ENCODE measurements at places on chromosomes 11 and 22.

DNA sequence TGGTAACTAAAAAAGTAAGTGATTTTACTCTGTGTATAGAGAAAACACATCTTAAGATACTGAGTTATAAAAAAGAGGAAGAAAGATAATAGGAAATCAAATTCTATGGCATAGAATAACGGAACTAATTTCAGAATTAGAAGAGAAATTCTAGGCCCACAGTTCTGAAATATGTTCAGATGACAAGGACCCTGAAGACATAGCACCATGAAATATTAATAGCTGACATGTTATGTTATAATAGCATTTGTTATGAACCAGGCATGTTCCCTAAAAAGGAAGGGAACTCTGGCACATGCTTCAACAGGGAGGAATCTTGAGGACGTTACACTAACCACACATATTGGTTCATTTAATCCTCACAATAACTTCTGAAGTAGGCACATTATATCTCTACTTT, 32.7 kb downstream of the PRDM10 start:
- H3K36me3 ChIP-seq = no peaks in the 10 kb centered on the region
- DNase-seq = no peak
- H3K27me3 ChIP-seq = no peaks in the 10 kb centered on the region
- no peak overlapping the region for H3K4me3 ChIP-seq
- no peaks in the 10 kb centered on the region for H3K4me1 ChIP-seq

DNA sequence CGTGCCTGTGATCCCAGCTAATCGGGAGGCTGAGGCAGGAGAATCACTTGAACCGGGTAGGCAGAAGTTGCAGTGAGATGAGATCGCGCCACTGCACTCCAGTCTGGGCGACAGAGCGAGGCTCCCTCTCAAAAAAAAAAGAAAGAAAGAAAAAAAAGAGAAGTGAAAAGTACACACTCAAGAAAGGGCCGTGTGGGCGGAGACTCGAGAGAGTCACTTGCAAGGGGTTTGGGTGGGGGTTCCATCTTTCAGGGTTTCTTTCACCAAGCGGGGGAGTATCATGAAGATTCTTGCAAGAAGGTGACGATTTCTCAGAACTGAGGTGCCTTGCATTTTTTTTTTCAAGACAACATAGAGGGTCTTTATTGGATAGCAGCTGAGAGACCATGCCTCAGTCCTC, 4.0 kb upstream of the IFITM5 start:
- H3K4me1 ChIP-seq = no peaks in the 10 kb centered on the region
- H3K27me3 ChIP-seq = no peaks in the 10 kb centered on the region
- H3K27ac ChIP-seq = no peak overlapping the region
- DNase-seq = no peak

GRCh38 chr11:93072229-93072914, 102.9 kb downstream of the MTNR1B start:
- H3K27ac ChIP-seq = no peak overlapping the region
- no peaks in the 10 kb centered on the region for H3K27me3 ChIP-seq
- H3K4me3 ChIP-seq = no peak overlapping the region
- H3K36me3 ChIP-seq = no peaks in the 10 kb centered on the region
- H3K4me1 ChIP-seq = no peaks in the 10 kb centered on the region
- DNase-seq = no peak

DNA sequence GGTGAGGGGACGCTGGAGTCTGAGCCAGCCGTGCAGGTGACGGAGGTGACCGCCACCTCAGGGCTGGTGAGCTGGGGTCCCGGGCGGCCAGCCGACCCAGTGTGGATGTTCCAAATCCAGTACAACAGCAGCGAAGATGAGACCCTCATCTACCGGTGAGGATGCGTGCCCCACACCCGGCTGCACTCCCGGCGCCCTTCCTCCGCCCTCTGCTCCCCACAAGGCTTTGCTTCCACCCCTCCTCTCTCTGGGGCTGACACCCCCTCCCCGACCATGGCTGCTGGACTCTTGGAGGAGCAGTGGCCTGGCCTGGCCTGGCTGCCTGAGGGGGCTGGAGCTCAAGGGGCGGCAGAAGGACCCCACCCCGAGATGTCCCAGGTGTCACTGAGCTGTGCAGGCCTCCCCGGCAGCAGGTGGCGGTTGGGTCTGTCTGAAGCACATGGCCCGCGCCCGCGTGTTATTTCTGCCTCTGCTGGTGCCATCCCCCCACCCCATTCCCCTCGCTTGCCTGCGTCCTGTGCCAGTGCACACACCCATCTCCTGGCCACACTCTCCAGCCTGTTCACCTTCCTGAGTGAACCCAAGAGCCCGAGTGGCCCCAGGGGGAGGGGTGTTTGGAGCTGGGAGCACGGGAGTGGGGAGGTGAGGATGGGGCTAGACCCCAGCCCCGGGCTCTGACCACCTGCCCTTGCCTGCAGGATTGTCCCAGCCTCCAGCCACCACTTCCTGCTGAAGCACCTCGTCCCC, 2.2 kb downstream of the LRFN4 start:
- H3K4me1 ChIP-seq = peaks cover 4% of the 10 kb centered on the region
- no peak overlapping the region for H3K4me3 ChIP-seq
- H3K27ac ChIP-seq = no peak overlapping the region
- H3K27me3 ChIP-seq = no peaks in the 10 kb centered on the region

DNA sequence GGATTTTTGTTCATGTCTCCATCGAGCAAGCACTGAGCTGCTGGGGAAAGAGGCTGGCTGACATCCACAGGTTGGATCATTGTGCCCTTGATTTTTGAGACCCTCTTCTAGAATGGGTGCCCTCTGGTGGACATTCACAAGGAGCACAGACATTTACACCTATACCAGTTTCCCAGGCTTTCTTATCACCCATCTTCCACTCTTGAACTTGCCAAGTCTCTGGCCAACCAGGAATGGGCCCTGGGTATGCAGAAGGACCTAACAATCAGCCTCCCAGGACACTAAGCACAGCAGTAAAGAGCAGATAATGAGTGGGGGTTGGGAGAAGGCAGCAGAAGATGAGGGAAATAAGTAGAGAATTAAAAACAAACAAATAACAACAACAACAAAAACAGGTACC, 5.7 kb upstream of the INTS4 start:
- no peaks in the 10 kb centered on the region for H3K36me3 ChIP-seq
- DNase-seq = no peak
- H3K4me1 ChIP-seq = no peaks in the 10 kb centered on the region
- H3K27ac ChIP-seq = no peak overlapping the region
- no peak overlapping the region for H3K4me3 ChIP-seq

- DNase-seq = no peak
- no peak overlapping the region for H3K27ac ChIP-seq
- peaks cover 26% of the 10 kb centered on the region for H3K4me1 ChIP-seq
- H3K36me3 ChIP-seq = peaks cover 13% of the 10 kb centered on the region
- H3K27me3 ChIP-seq = no peaks in the 10 kb centered on the region
Observed at GRCh38 chr11:66467034-66467659, 442 bp downstream of the PELI3 start.

- H3K4me3 ChIP-seq = no peak overlapping the region
- no peaks in the 10 kb centered on the region for H3K27me3 ChIP-seq
- no peaks in the 10 kb centered on the region for H3K36me3 ChIP-seq
- H3K4me1 ChIP-seq = no peaks in the 10 kb centered on the region
- no peak for DNase-seq
Observed at GRCh38 chr11:117959438-117960149, 26.6 kb upstream of the IL10RA start.

DNA sequence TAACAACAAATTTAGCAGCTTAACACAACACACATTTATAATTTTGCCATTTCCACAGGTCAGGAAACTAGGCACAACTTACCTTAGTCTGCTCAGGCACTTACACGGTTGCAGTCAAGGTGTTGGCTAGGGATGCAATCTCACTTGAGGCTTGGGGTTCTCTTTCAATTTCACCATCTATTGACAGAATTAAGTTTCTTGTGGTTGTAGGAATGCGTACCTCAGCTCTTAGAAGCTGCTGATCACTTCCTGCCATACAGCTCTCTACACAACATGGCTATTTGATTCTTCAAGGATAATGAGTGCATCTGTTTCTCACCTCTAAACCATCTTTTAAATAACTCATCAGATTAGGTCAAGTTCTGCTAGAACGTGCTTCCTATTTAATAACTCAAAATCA, 968.1 kb downstream of the LRRC4C start:
- no peaks in the 10 kb centered on the region for H3K4me1 ChIP-seq
- no peaks in the 10 kb centered on the region for H3K27me3 ChIP-seq
- no peak overlapping the region for H3K4me3 ChIP-seq
- no peak for DNase-seq
- no peak overlapping the region for H3K27ac ChIP-seq
- H3K36me3 ChIP-seq = no peaks in the 10 kb centered on the region

GRCh38 chr11:116731097-116731761, 41.6 kb downstream of the BUD13 start:
- H3K4me3 ChIP-seq = no peak overlapping the region
- no peak for DNase-seq
- H3K27me3 ChIP-seq = no peaks in the 10 kb centered on the region
- no peaks in the 10 kb centered on the region for H3K4me1 ChIP-seq
- H3K27ac ChIP-seq = no peak overlapping the region

DNA sequence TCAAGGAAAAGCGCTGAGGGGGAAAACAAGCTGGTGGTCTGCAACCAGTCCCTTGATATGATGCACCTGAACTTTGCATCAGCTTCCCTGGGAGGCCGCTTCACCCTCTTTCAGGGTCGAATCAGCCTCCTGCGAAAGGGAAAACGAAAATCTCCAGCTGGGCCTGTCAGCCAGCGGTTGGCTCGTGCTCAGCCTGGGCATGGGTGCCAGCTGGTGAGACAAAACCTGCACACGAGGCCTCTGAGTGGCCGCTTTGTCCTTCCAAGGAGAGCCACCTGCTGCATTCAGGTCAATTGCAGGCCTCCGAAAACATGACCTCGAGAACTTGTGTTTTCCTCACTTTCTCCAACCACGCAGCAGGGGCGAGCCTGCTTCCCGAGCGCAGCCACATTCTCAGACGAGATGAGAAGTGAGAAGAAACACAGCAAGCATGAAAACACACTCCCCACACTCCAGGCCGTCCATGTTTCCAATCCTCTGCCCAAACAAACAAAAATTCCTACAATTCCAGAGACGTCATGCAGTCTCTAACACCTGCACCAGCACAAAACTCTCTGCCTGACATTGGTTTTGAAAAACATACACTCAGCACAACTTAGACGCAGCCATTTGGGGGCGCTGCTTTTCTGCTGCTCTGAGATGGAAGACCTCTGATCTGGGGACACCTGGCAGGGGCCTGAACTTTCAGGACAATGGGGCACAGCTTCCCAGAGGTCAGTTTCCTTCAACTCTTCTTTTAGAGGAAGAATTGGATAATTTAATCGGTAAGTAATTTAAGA, 77.1 kb downstream of the DHCR7 start:
- DNase-seq = no peak
- no peaks in the 10 kb centered on the region for H3K36me3 ChIP-seq
- H3K27me3 ChIP-seq = no peaks in the 10 kb centered on the region
- no peak overlapping the region for H3K4me3 ChIP-seq
- no peaks in the 10 kb centered on the region for H3K4me1 ChIP-seq

GRCh38 chr11:65014726-65015227, 817 bp downstream of the ARL2 start:
- H3K4me1 ChIP-seq = peaks cover 12% of the 10 kb centered on the region
- no peaks in the 10 kb centered on the region for H3K27me3 ChIP-seq
- H3K36me3 ChIP-seq = peaks cover 8% of the 10 kb centered on the region
- H3K27ac ChIP-seq = peak overlapping the region; percentile 100

- no peaks in the 10 kb centered on the region for H3K27me3 ChIP-seq
- H3K27ac ChIP-seq = no peak overlapping the region
- H3K4me3 ChIP-seq = no peak overlapping the region
- DNase-seq = no peak
- no peaks in the 10 kb centered on the region for H3K36me3 ChIP-seq
Observed at GRCh38 chr11:29483831-29484230, 533.0 kb downstream of the KCNA4 start.

GRCh38 chr11:45021692-45022141, 71.0 kb upstream of the TP53I11 start:
- H3K36me3 ChIP-seq = no peaks in the 10 kb centered on the region
- peaks cover 29% of the 10 kb centered on the region for H3K4me1 ChIP-seq
- H3K27ac ChIP-seq = peak overlapping the region; percentile 30
- DNase-seq = peak; percentile 23

- H3K36me3 ChIP-seq = no peaks in the 10 kb centered on the region
- DNase-seq = peak; percentile 26
- no peaks in the 10 kb centered on the region for H3K27me3 ChIP-seq
- H3K27ac ChIP-seq = no peak overlapping the region
Observed at GRCh38 chr11:8813658-8814057, 97.3 kb upstream of the AKIP1 start.

DNA sequence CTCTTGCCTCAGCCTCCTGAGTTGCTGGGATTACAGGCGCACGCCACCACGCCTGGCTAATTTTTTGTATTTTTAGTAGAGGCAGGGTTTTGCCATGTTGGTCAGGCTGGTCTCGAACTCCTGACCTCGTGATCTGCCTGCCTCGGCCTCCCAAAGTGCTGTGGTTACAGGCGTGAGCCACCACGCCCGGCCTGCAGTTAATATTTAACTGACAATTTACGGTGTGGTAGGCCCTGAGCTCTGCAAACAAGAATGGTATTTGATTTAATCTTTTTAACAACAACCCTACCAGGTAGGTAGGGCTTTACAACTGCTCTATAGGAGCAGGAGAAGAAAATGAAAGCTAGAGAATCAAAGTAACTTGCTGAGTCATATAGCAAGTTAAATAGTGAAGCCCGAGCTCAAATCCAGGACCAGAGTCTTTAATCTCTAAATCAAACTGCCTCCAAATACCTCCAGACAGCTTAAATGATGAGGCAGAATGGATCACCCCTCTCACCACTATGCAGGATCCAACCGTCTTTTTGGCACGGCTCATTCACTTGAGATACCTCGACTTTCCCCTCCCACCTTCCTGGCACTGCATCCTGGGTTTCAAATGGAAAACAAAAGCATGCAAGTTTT, 9.4 kb downstream of the UEVLD start:
- DNase-seq = no peak
- no peak overlapping the region for H3K4me3 ChIP-seq
- peaks cover 22% of the 10 kb centered on the region for H3K36me3 ChIP-seq
- no peak overlapping the region for H3K27ac ChIP-seq
